ENCODE measurements at places on chromosomes 11 and 22. TPM values are rescaled to one million over a fixed set of nuclear protein-coding genes. Genes with fewer than 3 reads are reported as not detected.

The KCTD14 gene
- total RNA-seq = 2.2 TPM

The OR8K3 gene
- not detected for total RNA-seq

The POU2F3 gene
- total RNA-seq = not detected

The TUBA8 gene
- 0.67 TPM for total RNA-seq

The OR52A5 gene
- total RNA-seq = not detected

The MPZL2 gene
- total RNA-seq = not detected

The AQP11 gene
- 2.3 TPM for total RNA-seq

The OR10A2 gene
- total RNA-seq = not detected

The MB gene
- total RNA-seq = 6.9 TPM

The MS4A6E gene
- not detected for total RNA-seq

The B4GALNT4 gene
- 12.6 TPM for total RNA-seq

The MMP3 gene
- total RNA-seq = 0.24 TPM

The PGA5 gene
- total RNA-seq = not detected

The RASL10A gene
- 0.32 TPM for total RNA-seq

The TMEM41B gene
- total RNA-seq = 25.8 TPM

The C1QTNF4 gene
- 0.08 TPM for total RNA-seq

The DNAJB7 gene
- total RNA-seq = not detected

The CRACR2B gene
- 3.4 TPM for total RNA-seq

The DCDC1 gene
- 0.64 TPM for total RNA-seq

The SLC22A6 gene
- not detected for total RNA-seq

The HMOX1 gene
- 718 TPM for total RNA-seq

The LYVE1 gene
- not detected for total RNA-seq

The HORMAD2 gene
- total RNA-seq = not detected

The PHOX2A gene
- total RNA-seq = not detected

The CLTCL1 gene
- 3.5 TPM for total RNA-seq

The KREMEN1 gene
- total RNA-seq = 3.6 TPM

The GRK2 gene
- total RNA-seq = 25.9 TPM

The OR8B12 gene
- not detected for total RNA-seq

The MYRF gene
- total RNA-seq = 21.2 TPM

The ALDH3B1 gene
- total RNA-seq = 131 TPM

The OLFML1 gene
- not detected for total RNA-seq

The HPS5 gene
- 14.3 TPM for total RNA-seq

The OR56A1 gene
- not detected for total RNA-seq

The TIMM10 gene
- 179 TPM for total RNA-seq

The MGAT3 gene
- 0.35 TPM for total RNA-seq

The ATL3 gene
- 26.9 TPM for total RNA-seq

The SCARF2 gene
- total RNA-seq = 0.89 TPM

The CASP5 gene
- not detected for total RNA-seq

The LRRC75B gene
- total RNA-seq = 9.6 TPM

Measured in A549 treated with CpdA at 1 μM for 4 hours (cell line).